ENCODE measurements at places on chromosomes 5 and 9.

DNA sequence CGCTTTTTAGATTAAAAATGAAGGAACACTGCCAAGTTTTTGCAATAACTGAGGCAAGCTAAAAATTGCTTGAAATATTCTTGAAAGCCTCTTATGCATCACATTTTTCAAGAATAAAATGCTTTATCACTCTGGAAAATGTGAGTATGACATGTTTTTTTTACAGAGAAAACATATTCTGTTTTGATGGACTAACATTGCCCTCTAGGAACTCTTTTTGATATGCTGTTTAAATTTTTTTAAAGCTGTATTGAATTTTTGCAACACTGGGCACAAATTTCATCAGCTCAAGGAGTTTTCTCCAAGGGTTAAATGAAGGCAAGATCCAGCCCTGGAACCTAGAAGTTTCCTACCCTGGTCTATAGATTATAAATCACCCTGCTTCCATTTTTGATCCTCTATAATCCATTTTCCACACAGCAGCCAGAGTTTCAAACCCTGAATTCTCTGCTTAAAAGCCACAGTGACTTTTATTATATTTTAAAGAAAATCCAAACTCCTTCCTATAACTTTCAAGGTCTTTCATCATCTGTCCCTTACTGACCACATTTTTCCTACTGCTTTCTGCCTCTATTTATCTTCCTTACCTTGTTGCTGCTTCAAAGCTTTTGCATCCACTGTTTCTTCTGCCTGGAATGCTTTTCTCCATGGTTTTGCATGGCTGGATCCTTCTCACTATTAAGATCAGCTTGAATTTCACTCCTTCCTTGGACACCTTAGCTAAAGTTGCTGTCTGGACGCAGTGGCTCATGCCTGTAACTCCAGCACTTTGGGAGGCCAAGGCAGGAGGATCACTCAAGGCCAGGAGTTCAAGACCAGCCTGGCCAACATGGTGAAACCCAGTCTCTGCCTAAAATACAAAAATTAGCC, 60.9 kb downstream of the IL31RA start:
- no peak for DNase-seq

GRCh38 chr5:119943148-119943547, 313.8 kb downstream of the FAM170A start:
- no peak for DNase-seq

DNA sequence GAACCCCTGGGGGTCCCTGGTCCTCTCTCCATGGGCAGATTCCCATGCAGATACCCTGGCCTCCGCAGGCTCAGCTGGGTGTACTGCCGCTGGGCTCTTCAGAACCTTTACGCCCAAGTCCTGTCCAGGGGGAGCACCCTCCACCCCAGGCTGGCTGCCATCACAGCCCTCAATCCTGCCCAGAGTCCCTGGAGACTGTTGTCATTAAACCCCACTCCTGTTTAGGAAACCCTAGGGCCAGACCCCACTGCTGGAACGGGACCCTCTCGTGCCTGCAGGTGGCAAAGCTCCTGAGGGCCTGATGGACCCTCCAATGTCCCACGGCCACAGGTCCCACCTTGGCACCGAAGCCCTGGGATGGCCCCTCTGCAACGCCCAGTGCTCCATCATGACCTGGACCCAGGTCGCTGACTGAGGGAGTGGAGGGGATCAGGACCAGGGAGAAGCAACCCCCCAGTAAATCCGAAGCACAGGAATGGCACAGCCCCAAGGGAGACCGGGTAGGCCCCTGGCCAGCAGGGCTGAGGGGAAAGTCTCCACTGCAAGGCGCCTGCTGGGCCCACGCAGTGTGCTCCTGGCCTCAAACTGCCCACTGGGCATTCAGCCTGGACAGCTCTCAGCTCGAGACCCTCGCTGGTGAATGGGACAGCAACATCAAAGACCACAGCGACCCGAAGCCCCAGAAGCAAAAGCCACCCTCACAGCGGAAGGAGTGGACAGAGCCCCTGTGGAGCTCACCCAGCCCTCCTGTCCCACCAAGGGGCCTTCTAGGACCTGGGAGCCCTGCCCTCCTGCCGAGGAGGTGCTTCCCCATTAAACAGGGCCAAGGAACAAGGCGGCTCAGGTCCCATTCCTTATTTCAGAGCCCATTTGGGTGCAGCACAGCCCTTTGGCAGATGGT, 8.3 kb downstream of the ZDHHC11B start:
- DNase-seq: no peak

DNA sequence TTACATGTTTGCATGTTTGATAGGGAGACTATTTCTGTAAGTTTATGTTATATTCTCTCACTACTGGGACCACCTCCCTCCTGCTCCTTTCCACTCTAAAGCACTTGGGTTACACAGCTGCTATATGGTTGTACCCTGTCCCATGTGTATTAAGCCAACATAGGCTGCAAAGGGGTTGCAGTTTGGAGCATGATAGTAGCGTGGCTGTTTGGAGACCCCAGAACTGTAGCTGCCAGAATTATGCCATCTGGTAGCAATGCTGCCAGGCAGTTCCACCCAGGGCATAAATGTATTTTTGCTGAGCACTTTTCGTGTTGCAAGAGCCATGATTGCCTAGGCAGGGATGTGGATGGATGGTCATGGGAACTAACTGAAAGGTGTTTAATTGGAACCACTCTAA, 81.8 kb downstream of the CNTLN start:
- no peak for DNase-seq

DNA sequence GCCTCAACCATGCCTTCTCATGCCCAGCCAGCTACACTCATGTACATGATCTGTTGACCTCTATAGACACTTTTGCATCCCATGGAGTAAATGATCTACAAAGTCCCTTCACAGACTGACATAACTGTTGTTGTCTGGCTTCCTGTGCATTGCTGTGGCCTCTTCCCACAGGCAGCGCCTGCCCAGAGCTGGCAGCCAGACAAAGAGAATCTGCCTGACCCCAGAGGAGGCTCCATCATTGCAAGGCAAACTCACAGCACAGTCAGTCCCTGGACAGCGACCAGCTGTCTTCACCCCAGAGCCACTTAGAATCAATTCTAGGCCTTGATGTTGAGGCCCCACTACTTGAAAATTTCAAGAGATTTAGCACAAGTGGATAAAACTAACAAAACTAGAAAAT, 65.5 kb downstream of the INSYN2B start:
- no peak for DNase-seq

- peak; percentile 78 for DNase-seq
Observed at GRCh38 chr9:121353241-121354061, 16.6 kb downstream of the STOM start.

GRCh38 chr5:3310541-3311261, 284.9 kb upstream of the IRX1 start:
- DNase-seq: no peak

- DNase-seq: no peak
Observed at GRCh38 chr9:76751001-76751400, 13.2 kb upstream of the PCA3 start.

- no peak for DNase-seq
Observed at GRCh38 chr9:134661791-134662142, 20.2 kb downstream of the COL5A1 start.

GRCh38 chr5:157541447-157542118, 34.0 kb downstream of the ADAM19 start:
- DNase-seq: peak; percentile 46

GRCh38 chr5:69010476-69010875, 83.3 kb upstream of the SLC30A5 start:
- no peak for DNase-seq

DNA sequence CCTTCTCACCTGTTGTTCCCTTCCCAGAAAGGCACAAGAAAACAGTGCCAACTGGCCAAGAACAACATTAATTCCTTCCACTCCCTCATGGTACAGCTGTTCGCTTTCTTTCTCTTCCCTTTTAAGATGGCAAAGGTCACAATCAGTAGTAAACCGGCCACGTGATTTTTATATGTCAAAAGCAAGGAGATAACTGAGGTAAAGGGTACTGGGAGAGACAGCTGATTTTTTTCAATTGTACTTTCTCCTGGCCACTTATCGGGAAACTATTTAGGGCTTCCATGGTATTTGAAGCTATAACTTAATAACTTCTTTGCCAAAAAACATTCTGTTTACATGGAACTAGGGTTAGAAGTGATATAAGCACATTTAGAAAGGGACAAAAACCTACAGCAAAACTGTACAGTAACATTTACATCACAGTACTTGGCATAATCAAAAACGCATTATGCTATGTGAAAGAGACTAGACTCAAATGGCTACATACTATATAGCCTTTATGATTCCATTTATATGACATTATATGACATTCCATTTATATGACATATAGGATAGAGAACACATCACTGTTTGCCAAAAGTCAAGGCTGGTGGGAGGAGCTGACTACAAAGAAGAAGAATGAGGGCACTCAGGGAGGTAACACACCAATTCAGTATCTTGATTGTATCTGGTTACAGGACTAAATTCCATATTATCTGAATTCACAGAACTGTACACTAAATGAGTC, 24.8 kb downstream of the PLPP1 start:
- DNase-seq: no peak

GRCh38 chr5:179212870-179213269, 132.4 kb downstream of the ADAMTS2 start:
- DNase-seq: no peak

- DNase-seq: no peak
Observed at GRCh38 chr9:124450241-124450924, at the start of gene ADGRD2. ADGRD2 (plus strand) TSS chr9:124450451; CDS start chr9:124451667, 1,216 bp downstream.

DNA sequence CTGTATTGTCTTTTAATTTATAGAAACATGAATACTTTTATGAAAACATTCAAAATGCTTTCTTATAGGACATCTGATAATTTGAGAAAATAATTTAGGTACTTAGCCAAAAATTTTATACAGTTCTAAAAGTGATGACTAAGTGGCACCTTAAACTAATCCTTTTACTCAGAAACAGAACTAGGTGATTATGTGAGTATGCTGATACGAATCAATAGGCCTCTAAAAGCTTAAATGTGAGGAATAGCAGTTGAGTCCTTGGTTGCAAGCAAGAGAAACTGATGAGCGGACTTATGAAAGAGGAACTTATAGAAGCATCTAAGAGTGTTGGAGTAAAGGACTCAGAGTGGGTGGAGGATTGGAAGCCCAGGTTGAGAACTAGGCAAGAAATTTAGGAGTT, 26.4 kb downstream of the ANXA1 start:
- no peak for DNase-seq

DNA sequence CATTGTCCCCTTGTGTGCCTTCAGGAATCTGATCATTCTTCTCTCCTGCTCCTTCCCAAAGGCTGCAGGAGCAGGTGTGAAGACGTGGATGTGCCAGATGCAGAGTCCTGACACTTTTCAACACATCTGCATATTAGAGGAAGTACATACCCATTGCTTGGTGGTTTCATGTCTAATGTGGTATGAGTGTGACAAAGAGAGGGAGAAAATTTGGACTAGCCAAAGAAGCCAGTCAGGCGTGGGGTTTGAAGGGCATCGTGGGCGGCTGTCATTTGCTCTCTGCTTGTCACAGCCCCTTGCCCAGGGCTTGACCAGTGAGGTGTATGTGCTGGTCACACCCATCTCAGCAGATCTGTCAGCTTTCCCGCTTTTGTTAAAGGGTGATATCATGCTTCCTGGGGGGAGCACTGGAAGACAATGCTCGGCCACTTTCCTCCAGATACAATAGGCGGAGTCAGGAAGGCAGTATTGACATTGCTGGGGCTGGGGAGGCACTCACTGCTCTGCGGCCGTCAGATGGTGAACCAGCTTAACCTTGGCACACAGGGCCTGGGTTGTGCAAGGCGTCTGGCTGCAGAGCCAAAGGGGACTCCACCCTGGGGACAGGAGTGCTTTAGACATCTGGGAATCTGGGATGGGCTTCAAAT, 8.6 kb downstream of the TEK start:
- DNase-seq: no peak

GRCh38 chr9:97710356-97711222, 13.4 kb upstream of the XPA start:
- peak; percentile 74 for DNase-seq

- no peak for DNase-seq
Observed at GRCh38 chr9:120264528-120264927, 315.4 kb downstream of the CDK5RAP2 start.

GRCh38 chr9:9326749-9327148, 1286.1 kb downstream of the PTPRD start:
- DNase-seq: no peak
